ENCODE measurements at places on chromosomes 2 and 18.

DNA sequence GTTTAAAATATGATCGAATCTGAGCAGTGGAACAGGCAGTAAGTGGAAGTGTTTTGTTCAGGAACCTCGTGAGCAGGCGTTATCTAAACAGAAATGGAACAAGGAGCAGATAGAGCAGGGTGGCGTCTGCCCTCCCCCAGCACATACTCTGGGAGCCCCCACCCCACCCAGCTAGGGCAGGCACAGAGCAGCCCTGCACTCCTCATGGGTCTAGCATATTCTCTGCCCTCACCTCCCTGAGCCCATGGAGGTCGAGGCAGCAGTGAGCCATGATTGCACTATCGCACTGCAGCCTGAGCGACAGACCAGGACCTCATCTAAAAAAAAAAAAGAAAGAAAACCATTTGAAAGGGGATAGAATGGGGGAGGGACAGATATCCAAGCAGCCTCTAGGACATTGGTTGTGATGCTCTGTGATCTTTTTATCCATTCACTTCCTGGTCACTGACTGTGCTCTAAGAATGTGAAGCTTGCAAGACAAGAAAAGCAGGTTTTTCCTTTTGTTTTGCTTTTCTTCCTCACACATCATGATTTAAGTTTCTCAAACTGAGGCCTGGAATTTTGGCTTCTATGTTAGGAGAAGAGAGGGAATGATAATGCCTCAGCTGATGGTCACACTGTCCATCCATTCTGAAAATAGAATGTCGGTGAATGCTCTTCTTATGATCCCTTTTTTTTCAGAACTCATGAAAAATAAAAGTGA lies 3.1 kb downstream of the MLPH start:
- no peak for DNase-seq

GRCh38 chr2:176138923-176139660 lies 9.6 kb downstream of the HOXD8 start:
- no peak for DNase-seq

DNA sequence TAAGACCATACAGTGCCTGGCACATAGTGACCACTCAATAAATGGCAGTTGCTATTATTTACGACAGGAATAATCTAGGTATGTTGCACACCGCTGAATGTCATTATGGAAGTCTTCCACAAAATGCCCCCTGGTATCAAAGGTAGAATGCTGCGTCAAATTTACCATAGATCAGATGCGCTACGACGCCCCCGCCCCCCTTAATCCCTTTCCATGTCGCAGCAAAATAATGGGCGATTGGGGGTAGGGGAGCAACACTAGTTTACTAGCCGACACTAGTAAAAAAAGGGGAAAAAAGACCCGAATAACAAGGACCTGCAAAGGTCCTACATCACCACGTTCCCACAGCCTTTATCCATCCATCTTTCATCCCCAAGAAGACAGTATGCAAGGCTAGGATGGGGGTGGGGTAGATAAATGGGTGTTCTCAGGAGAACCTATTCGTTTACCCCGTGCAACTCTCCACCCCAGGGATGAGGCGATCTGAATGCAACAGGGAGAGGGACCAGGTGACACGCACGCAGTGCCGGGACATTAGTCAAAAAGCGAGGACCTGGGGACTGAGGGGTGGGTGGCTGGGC lies 455 bp downstream of the PREPL start:
- peak; percentile 30 for DNase-seq

DNA sequence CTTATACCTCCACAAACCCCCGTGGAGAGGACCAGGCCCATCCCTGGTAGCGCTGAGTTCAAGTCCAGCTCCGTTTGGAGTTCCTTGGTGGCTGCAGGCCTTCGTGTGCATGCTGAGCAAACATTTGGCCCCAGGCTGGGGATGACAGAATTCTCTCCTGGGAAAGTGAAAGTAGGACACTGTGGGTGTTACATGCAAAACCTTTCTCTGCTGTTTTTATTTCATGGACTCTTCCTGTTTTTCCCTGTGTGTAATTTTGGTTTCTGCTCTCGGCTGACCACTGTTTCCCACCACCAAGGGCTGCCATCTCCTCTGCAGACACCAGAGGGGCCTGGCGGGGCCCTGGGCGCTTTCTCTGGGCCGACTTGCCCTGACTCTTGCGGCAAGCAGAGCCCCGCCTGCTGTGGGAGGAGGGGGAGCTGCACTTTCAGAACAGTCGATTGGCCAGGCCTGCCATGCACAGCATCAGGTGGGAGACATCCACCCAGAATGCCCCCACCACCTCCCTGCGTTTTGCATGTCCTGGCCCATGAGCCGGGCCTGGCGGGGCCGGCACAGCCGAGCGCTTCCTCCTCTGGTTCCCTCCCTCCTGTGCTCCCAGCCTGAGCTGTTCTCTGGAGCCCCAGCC lies 102.4 kb downstream of the CABLES1 start:
- DNase-seq = no peak

DNA sequence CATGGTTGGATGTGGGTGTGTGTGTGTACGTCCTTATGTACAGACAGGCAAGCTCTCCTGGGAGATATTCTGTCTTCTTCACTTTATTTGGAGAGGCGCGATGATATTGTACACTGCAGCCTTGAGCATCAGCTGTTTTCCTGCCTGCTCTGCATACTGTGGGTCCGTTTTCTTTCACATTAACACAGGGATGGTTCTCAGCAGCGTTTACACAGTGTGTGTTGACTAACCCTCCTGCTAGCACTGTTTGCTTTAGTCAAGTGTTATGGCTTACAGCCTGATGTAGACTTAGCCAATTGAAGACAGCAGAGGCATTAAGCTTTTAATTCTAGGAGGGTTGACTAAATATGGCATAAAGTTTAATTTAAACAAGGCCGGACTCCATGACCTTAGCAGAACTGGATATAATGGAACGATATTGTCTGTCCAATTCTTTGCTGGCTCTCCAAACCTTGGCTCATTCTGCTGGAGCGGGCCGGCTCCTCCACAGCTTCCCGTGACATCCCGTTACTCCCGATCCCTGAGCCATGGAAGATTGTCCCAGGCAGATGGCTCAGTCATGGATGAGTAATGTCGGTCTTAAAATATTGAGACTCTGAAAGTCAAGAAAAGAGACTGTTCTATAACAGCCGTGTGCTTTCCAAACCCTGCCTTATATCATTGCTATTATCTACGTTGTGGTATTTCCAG lies 134.7 kb downstream of the TPGS2 start:
- DNase-seq = no peak

DNA sequence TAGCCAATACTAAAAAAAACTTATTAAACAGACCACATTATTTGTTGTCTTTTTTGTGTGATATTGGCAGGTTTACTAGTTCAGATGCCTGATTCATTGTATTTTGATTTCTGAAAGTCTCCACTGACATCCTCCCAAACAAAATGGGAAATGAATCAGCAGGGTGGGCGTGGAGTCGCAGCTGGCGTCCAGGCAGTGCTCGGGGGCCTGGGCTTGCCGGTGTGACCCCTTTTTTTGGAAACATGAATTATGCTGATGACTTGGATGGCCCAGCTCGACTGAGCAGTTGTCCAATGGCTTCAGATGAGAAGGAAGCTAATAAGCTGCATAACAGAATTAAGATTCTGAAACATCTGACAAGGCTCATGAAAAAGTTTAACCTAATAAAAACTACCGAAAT lies 1.7 kb upstream of the KCNG2 start:
- no peak for DNase-seq

Measured in BE2C (cell line).